Activated CD4-positive, alpha-beta T cell treated with anti-CD3 and anti-CD28 coated beads, Interleukin-2, amount 50 U/mL, for 1 hour (primary cell): ENCODE measurements at places on chromosomes 4 and X.

GRCh38 chr4:15926486-15926885 lies 12.1 kb downstream of the FGFBP1 start:
- DNase-seq: no peak

GRCh38 chr4:47167081-47168035 lies 136.0 kb downstream of the GABRB1 start:
- DNase-seq: no peak

- DNase-seq: no peak
Measured at GRCh38 chr4:19736968-19737756, 514.5 kb upstream of the SLIT2 start.

DNA sequence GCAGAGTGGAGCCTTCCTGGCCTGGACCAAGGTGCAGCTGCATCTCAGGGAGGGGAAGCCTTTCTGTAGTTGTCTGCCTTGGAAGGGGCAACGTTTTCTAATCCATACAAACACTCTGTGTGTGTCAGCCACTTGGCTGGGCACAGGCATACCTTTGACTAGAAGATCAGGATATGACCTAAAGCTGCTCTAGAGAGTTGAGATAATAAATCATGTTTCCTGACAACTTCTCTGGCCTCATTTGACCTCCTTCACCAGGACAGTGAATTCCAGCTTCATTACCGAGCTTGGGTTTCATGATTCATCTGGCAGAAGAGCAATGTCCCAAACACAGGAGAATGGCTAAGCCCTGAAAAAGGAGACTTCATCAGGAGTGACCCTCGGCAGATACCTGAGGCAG lies 89.6 kb upstream of the KIT start:
- DNase-seq: no peak

GRCh38 chr4:112557676-112558411 lies 41.9 kb upstream of the NEUROG2 start:
- DNase-seq: no peak

GRCh38 chrX:44061968-44062614 lies 88.9 kb upstream of the NDP start:
- no peak for DNase-seq

GRCh38 chrX:46642145-46642544 lies 68.6 kb downstream of the CHST7 start:
- no peak for DNase-seq

- no peak for DNase-seq
Measured at GRCh38 chrX:681989-682388, 51.4 kb downstream of the SHOX start.

GRCh38 chrX:47489507-47490275 lies 6.7 kb upstream of the ZNF41 start:
- no peak for DNase-seq

- DNase-seq: no peak
Measured at GRCh38 chr4:107966903-107967302, 22.8 kb upstream of the HADH start.

GRCh38 chr4:37054531-37055077 lies 189.9 kb upstream of the NWD2 start:
- no peak for DNase-seq

DNA sequence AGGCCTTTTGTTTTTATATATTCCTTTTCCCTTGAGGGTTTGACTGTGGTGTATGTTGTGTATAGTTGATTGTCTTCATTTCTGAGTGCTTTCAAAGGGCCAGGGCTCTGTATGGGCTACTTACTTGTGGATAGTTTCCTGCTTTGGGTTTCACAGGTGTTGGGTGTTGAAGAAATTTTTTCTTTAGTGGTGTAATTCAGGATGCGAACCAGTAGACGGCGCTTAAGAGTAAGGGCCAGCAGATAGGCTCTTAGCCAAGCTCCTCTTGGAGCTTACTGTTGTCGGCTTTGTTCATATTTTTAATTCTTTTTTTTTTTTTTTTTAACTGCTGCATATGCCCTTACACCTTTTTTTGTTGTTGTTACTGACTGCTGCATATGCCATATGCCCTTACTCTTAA lies 276.3 kb upstream of the GALNT7 start:
- no peak for DNase-seq

GRCh38 chrX:155263854-155264628 lies at the start of gene RAB39B:
RAB39B (minus strand) TSS chrX:155264491; CDS start chrX:155264288, 203 bp downstream.
- DNase-seq: peak; percentile 67

DNA sequence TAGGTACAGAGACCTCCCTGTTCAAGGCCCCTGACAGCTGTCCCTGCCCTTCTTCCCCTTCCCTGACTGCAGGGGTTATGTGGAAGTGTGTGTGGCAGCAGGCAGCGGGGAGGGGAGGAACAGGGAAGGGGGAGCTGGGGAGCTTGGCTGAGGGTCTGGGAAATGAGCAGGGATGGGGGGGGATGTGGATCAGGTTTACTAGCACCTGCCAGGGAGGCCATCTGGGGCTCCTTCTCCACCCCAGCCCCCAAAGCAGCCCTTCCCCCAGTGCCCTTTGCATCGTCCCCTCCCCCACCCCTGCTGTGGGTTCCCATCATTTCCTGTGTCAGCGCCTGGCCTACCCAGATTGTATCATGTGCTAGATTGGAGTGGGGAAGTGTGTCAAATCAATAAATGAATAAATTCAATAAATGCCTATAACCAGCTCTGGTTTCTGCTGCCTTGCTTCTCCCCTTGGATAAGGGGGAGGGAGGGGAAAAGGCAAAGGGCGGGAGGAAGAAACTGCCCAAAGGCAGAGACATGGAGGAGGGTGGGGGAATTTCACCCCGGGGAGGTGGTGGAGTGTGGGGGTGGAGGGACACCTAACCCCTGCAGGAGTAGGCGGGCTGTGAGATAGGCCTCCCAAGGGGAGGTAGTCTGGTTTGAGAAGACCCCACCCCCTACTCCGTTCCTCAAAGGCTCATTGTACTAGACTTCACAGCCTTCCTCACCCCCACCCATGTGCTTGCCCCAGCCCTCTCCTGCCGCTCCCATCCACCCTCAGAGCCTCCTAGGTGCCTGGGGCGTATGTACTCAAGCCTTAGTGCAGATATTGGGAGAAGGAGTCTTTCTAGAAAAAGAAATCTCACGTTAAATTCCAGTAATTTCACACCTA lies 3.2 kb downstream of the CXorf65 start:
- peak; percentile 40 for DNase-seq

GRCh38 chrX:142999199-142999701 lies 26.5 kb upstream of the SPANXN4 start:
- no peak for DNase-seq

DNA sequence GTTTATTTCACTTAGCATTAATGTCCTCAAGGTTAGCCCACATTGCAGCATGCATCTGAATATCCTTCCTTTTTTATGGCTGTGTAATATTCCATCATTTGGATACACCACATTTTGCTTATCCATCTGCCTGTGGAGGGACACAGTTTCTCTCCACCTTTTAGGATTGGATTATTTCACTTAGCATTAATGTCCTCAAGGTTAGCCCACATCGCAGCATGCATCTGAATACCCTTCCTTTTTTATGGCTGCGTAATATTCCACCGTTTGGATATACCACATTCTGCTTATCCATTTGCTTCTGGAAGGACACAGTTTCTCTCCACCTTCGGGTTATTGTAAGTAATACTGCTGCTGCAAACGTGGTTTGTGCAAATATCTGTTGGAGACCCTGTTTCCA lies 110.0 kb downstream of the DHRSX start:
- DNase-seq: no peak

DNA sequence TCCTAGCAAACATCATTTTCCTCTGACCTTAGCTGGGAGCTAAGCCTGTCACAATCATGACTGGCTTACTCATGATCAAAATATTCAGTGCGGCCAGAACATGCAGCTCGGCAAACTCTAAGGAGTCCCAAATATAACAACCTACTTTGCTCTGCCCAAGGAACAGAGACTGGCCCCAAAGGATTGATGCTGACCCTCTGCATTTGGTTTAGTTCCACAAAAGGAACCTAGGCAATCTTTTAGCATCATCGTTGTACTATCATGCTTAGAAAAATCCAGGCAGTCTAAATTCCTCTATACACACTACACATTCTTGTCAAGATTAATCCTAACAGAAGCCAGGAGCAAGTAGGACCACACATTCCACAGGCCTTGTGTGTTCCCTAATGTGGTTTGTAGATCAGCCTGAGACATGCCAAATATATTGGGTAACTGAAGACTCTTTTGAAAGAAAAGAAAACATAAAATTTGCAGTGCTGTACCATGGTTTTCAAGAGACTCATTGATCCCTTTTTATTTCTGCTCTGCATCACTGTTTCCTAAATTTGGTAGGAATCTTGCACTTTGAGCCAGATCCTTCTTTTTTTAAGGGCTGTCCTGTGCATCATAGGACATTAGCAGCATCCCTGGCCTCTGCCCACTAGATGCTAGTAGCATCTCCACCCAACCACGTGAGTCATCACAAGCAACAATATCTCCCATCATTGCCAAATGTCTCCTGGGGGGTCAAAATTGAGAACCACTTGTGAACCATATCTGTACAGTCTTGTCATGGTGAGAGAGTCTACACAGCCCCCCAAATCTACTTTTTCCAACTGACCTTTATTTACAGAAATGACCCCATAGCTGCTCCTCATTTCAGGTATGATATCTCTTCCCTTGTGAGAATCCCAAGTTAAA lies 17.6 kb upstream of the CC2D2A start:
- no peak for DNase-seq

GRCh38 chr4:89352541-89352940 lies 44.9 kb upstream of the GPRIN3 start:
- DNase-seq: no peak

DNA sequence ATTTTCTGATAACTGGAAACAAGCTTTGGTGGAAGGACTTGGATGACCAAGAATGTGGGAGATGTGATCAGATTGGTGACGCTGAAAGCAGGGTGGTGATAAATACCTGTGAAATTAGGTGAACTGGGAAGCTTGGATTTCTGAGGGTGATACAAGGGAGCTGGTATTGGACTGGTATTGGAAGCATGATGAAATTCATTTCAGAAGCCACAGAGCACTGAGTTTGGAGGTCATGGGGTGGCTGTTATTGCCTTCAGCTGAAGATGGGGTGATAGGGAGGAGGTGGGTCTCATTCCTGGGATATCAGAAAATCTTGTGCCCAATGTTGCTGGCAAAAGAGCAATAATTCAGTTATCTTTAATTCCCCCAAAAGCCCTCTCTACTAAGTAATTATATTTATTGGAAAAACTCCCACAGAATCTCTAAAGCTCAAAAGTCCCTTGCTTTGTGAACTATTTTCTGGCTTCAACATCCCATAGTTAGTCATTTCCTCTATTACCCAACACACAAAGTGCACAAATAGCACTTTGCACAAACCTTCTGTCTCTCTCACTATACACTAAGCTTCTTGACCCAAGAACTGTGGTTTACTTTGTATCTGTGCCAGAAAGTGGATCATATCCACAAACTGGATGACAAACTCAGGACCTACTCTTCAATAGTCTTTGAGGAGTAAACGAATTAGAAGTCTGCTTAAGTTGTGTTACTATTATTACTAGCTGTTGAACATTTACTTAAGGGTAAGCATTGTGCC lies 23.1 kb upstream of the CAMK2D start:
- no peak for DNase-seq

GRCh38 chr4:87540146-87541058 lies 11.2 kb upstream of the SPARCL1 start:
- no peak for DNase-seq

- no peak for DNase-seq
Measured at GRCh38 chr4:10384974-10385373, 72.3 kb downstream of the ZNF518B start.

- DNase-seq: no peak
Measured at GRCh38 chrX:140943513-140943912, 58.9 kb upstream of the SPANXB1 start.

DNA sequence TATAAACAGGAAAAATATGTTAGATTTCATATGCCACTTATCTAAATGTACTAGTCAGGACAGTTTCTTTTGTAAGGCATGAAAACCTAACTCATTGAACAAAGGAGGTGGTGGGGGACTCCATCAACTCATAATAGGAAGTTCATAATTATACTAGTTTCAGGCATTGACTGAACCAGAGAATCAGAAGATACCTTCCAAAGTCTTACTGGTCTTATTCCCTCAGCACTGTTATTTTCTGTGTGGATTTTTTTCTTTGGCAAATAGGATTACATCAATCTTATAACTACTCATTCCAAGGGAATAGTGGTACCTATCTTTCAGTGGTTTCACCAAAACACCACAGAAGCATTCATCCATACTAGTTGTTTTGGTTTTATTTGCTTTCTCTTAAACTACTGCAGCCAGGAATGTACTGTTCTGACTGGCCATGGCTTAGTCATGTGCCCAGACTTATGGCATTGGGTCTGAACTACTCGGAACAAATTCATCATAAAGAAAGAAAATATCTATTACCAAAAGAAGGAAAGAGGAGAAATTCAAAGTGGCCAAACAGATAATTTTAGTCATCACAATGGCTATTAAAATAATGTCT lies 273.9 kb downstream of the ARAP2 start:
- DNase-seq: no peak

- DNase-seq: no peak
Measured at GRCh38 chr4:78410225-78410624, 141.3 kb upstream of the ANXA3 start.

- DNase-seq: no peak
Measured at GRCh38 chr4:3017504-3017903, 54.1 kb downstream of the GRK4 start.

DNA sequence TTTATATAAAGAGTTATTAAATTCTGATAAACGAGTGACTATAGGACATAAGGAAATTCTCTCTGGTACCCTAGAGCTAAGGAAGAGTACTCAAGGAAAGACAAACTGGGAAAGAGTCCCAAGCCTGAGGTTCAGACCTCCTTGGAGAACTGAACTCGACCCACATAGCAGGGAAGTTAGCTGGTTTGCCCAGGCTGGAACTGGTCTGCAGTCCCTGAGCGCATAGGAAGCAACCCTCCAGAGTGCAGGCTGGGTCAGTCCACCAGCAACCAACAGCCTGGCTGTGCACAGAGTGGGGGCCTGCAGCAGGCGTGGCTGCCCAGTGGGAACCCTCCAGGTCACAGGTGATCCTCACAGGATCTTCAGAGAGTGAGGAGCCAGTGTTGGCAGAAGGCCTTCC lies 114.1 kb downstream of the SOWAHB start:
- no peak for DNase-seq

DNA sequence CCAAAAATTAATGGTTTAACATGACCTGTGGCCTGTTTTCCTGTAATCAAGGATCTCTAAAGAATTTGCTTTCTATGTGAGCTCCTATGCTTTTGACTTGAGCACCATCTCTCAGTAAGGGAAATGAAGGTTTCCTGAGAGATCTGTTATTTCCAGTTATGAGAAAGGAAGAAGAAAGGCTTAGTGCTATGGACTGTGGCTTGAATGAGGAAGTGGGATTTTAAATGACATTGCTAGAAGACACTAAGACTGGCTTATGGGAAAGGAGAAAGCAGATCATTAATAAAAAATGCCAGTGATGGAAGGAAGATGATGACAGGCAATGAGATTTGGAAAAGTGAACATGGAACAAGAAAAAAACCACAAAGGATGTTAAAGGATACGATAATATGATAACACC lies 285.4 kb downstream of the OPHN1 start:
- no peak for DNase-seq

DNA sequence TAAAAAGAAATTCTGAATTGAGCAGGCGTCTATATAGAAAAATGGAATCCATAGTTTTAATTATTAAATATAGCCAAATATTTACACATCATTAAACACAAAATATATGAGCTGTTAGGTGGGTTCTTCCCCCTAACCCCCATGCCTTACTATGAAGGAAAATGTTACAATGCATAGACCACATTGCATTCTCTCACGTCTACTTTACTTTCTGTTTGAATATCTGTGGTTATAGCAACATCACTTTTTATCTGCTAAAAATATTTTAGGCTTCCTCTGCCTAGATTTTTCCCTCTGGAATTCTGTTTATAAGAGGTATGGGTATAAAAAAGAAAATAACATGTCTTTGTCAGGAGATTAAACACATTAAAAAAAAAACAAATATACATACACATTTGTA lies 73.1 kb downstream of the MAML3 start:
- DNase-seq: no peak

GRCh38 chrX:108573136-108573535 lies 133.5 kb downstream of the COL4A5 start:
- no peak for DNase-seq
